ENCODE measurements at places on chromosomes 5 and 9. TPM values are rescaled to one million over a fixed set of nuclear protein-coding genes. Genes with fewer than 3 reads are reported as not detected.

GRCh38 chr9:135547756-135548736 is 2.1 kb downstream of the OBP2A start:
- H3K4me3 ChIP-seq, result no peak overlapping the region
- H3K27me3 ChIP-seq, result no peaks in the 10 kb centered on the region
- no peaks in the 10 kb centered on the region for H3K36me3 ChIP-seq
- no peak overlapping the region for H3K27ac ChIP-seq
- no peak for DNase-seq
- no peaks in the 10 kb centered on the region for H3K4me1 ChIP-seq

GRCh38 chr5:94243612-94244011 is 374.8 kb downstream of the KIAA0825 start:
- H3K4me3 ChIP-seq, result no peak overlapping the region
- H3K4me1 ChIP-seq, result peaks cover 9% of the 10 kb centered on the region
- no peaks in the 10 kb centered on the region for H3K27me3 ChIP-seq
- H3K36me3 ChIP-seq, result no peaks in the 10 kb centered on the region
- DNase-seq, result no peak
- no peak overlapping the region for H3K27ac ChIP-seq

DNA sequence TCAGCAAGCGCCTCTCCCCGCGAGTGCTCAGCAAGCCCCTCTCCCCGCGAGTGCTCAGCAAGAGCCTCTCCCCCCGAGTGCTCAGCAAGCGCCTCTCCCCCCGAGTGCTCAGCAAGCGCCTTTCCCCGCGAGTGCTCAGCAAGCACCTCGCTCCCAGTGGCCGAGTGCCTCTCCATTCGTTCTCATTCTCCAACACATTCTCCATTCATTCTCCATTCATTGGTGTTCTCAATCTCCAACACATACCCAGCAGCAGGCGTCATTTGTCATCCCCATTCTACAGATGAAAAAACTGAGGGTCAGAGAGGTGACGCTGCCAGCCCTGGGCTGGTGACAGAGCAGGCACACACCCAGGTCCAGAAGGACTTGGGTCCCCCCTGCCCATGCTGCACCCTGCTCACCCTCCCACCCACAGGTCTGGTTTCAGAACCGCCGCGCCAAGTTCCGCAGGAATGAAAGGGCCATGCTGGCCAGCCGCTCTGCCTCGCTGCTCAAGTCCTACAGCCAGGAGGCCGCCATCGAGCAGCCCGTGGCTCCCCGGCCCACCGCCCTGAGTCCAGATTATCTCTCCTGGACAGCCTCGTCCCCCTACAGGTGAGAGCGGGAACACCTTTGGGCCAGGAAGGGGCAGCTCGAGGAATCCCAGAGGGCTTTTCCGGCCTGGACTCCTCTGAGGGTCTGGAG is 32.5 kb downstream of the PTGES start:
- no peaks in the 10 kb centered on the region for H3K36me3 ChIP-seq
- peaks cover 3% of the 10 kb centered on the region for H3K4me1 ChIP-seq
- DNase-seq, result peak; percentile 84
- no peak overlapping the region for H3K4me3 ChIP-seq

GRCh38 chr5:158759283-158759682 is 340.4 kb downstream of the EBF1 start:
- H3K4me1 ChIP-seq, result no peaks in the 10 kb centered on the region
- H3K4me3 ChIP-seq, result no peak overlapping the region
- DNase-seq, result no peak
- H3K36me3 ChIP-seq, result no peaks in the 10 kb centered on the region
- no peaks in the 10 kb centered on the region for H3K27me3 ChIP-seq

GRCh38 chr9:33750307-33750838 is 45.0 kb upstream of the PRSS3 start:
- no peaks in the 10 kb centered on the region for H3K4me1 ChIP-seq
- no peak for DNase-seq
- no peaks in the 10 kb centered on the region for H3K27me3 ChIP-seq

DNA sequence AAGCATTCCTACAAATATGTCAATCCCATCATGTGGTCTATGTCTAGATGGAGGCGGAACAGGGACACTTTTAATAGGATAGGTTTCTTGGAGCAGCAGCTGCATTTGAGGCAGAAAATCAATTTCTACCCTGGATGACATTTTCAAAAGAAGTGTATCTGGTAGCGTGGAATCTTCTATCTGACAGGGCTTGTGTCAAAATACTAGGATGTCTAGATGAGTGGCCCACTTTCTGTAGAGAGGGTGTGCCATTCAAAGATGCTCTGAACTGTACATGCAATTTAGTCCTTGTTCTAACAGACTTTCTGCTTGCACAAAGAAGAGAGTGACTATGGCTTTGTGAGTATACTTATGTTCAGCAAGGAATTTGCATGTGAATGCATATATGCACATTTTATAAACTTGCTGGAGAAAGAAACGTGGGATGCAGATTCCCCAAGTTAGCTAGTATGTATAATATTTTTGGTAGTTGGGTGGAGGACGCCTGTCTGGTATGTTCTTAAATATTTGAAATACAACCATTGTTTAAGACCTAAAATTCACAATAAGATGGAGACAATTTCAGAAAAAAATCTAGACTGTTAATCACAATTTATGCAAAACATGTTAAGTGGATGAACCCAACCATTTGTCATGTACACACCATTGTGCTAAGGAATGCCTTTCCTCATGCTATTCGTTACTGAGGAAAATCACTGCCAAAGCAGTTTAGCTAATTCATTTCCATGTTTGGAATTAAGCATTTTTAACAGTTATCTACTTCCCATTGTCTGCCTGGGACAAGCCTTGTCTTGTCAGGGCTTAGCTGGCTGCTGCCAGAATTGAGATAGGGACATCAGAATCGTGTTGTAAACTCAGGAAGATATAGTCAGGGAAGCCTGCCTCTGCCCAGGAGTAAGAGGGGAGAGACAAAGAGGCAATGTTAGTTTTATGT is 129.1 kb upstream of the MEF2C start:
- no peaks in the 10 kb centered on the region for H3K27me3 ChIP-seq
- H3K36me3 ChIP-seq, result no peaks in the 10 kb centered on the region

- no peak for DNase-seq
- H3K36me3 ChIP-seq, result no peaks in the 10 kb centered on the region
- no peaks in the 10 kb centered on the region for H3K27me3 ChIP-seq
- no peak overlapping the region for H3K27ac ChIP-seq
- no peaks in the 10 kb centered on the region for H3K4me1 ChIP-seq
Observed at GRCh38 chr5:98989727-98990126, 60.9 kb upstream of the CHD1 start.

DNA sequence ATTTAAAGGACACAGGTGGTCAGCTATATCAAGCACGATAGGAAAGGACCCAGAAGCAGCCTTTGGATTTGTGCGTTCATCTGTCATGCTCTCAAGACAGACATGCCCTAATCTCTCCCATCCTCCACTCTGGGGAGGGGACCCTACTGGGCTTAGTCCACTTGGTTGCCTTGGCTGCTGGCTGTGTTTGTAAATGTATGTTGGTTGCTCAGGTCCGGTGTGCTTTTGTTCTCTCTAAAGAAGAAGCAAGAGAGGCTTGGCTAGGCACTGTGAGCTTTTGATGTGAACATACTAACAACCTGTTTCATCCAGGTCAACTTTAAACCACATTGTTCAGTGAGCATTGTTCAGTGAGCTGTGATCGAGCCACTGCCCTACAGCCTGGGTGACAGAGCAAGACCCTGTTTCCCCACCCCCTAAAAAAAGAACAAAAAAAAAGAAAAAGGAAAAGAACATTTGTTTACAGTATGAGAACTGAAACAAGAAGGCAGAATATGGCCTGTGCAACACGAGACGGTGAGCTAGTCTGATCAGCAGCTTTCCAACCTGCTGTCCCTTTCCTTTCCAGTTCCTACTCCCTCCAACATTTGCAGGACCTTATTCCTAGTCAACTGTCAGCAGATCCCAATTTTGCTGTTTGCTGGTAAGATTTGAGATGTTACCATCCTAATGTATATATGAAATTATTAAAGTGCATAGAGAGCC is 228.3 kb downstream of the ARHGAP26 start:
- no peak overlapping the region for H3K4me3 ChIP-seq
- no peak overlapping the region for H3K27ac ChIP-seq
- DNase-seq, result no peak
- H3K4me1 ChIP-seq, result no peaks in the 10 kb centered on the region

DNA sequence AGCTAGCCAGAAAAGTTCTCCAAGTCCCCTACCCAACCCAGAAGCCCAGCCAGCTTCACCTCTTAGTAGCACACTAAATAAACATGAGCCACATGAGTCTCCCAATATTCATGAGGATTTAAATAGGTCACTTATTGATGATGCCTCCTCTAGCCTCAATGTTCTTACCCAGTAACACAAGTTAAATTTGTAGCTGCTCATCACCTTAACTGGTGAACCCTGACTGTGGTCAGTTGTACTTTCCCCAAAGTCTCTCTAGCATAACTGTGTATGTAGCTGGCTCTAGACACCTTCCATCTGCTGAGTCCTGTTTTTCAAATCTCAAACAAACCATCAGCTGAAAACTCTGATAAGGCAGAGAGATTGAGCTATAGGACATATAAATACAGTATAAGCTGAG is 100.3 kb upstream of the ELAVL2 start:
- H3K27me3 ChIP-seq, result no peaks in the 10 kb centered on the region
- H3K36me3 ChIP-seq, result no peaks in the 10 kb centered on the region
- H3K27ac ChIP-seq, result no peak overlapping the region
- no peak for DNase-seq
- H3K4me1 ChIP-seq, result no peaks in the 10 kb centered on the region

- H3K4me3 ChIP-seq, result no peak overlapping the region
- no peaks in the 10 kb centered on the region for H3K36me3 ChIP-seq
- no peaks in the 10 kb centered on the region for H3K4me1 ChIP-seq
- H3K27me3 ChIP-seq, result no peaks in the 10 kb centered on the region
- no peak overlapping the region for H3K27ac ChIP-seq
Observed at GRCh38 chr5:168481330-168481788, 4.9 kb upstream of the RARS1 start.

GRCh38 chr5:35861718-35862117 is 5.0 kb downstream of the IL7R start:
- H3K27me3 ChIP-seq, result no peaks in the 10 kb centered on the region
- peaks cover 3% of the 10 kb centered on the region for H3K4me1 ChIP-seq
- H3K27ac ChIP-seq, result no peak overlapping the region
- H3K36me3 ChIP-seq, result no peaks in the 10 kb centered on the region
- no peak overlapping the region for H3K4me3 ChIP-seq

GRCh38 chr5:148384380-148384737 is 601 bp downstream of the FBXO38 start:
- DNase-seq, result no peak
- H3K4me1 ChIP-seq, result no peaks in the 10 kb centered on the region
- peak overlapping the region; percentile 86 for H3K4me3 ChIP-seq
- peak overlapping the region; percentile 81 for H3K27ac ChIP-seq
- no peaks in the 10 kb centered on the region for H3K27me3 ChIP-seq

- peaks cover 4% of the 10 kb centered on the region for H3K4me1 ChIP-seq
- no peak overlapping the region for H3K4me3 ChIP-seq
- H3K27me3 ChIP-seq, result 0 out of 2 replicates have a peak, but pooled peaks cover 2% of the 10 kb centered on the region
- no peaks in the 10 kb centered on the region for H3K36me3 ChIP-seq
Observed at GRCh38 chr9:126347911-126348760, 21.5 kb downstream of the MVB12B start.

GRCh38 chr9:130634191-130634768 is 30.1 kb upstream of the PRDM12 start:
- no peak for DNase-seq
- H3K4me1 ChIP-seq, result peaks cover 20% of the 10 kb centered on the region

DNA sequence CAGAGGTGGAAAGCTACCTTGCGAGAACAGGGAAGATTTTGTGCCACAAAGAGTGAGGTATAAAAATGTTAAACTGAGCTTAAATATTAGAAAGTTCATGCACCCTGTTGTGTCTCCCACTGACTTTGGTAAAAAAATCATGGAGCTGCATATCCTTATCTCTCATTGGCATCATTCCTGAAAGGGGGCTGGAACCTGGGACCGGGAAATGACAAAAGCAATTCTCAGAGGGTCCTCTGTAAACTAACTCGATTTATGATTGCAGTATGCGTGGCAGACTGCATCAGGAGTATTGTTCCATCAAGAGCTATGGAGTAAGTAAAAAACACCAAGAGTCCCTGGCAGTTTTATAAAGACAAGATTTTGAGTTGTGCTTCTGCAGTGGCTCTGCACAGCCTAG is 148.8 kb downstream of the DCP2 start:
- no peak for DNase-seq
- H3K36me3 ChIP-seq, result no peaks in the 10 kb centered on the region
- H3K27ac ChIP-seq, result no peak overlapping the region

DNA sequence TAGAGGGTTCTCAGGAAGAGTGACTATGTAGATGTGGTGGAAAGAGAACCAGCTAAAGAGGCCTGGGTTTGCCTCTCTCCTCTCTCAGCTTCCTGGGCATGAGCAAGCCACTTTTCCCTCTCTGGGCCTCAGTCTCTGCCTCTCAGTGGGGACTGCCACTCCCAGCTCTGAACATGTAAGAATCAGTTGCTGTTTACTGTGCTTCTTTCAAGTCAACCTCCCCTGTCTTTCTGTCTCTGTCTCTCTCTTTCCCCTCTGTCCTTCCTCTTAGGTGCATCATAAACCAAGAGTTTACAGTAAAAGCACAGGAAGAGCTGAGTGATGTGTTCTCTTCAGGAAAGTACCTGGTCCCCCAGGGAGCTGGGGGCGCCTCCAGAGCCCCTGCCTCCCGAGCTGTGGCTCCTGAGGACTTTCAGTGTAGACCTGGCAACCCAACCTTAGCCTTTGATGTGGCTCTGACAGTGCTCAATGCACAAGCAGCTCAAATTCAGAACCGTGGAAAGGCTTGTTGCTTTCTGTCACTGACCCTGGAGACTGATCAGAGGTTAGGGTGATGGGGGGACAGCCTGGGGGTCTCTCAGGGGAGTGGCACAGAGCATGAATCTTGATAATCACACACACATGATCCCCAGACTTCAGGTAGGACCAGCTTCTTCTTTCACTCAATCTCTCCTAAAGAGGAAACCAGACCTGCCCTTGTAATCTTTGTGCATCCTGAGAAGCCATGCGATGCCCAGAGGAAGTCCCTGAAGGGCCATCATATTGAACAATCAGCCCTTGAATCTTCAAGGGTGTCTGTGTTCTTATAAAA is 59.4 kb upstream of the TNFSF8 start:
- no peaks in the 10 kb centered on the region for H3K36me3 ChIP-seq
- H3K4me1 ChIP-seq, result no peaks in the 10 kb centered on the region
- no peak overlapping the region for H3K27ac ChIP-seq
- H3K27me3 ChIP-seq, result no peaks in the 10 kb centered on the region
- no peak for DNase-seq
- H3K4me3 ChIP-seq, result no peak overlapping the region

- no peak overlapping the region for H3K4me3 ChIP-seq
- H3K27me3 ChIP-seq, result peaks cover 17% of the 10 kb centered on the region
- no peaks in the 10 kb centered on the region for H3K36me3 ChIP-seq
- DNase-seq, result no peak
Observed at GRCh38 chr9:131275332-131276093, 797 bp downstream of the FAM78A start.

GRCh38 chr5:142569905-142570304 is 116.0 kb downstream of the FGF1 start:
- no peaks in the 10 kb centered on the region for H3K27me3 ChIP-seq
- H3K27ac ChIP-seq, result no peak overlapping the region
- H3K36me3 ChIP-seq, result no peaks in the 10 kb centered on the region
- no peak overlapping the region for H3K4me3 ChIP-seq
- no peaks in the 10 kb centered on the region for H3K4me1 ChIP-seq
- DNase-seq, result no peak

CATSPER3 gene
- not detected for total RNA-seq

CFAP157 gene
- total RNA-seq, result not detected

ARSB gene
- 13.7 TPM for total RNA-seq

IL13 gene
- not detected for total RNA-seq

PCDHA3 gene
- 0.67 TPM for total RNA-seq

LHX3 gene
- total RNA-seq, result not detected

Data from H1 (cell line).